ENCODE measurements at places on chromosomes 6 and 20.

GRCh38 chr20:49395183-49395582 lies 87.3 kb downstream of the KCNB1 start:
- DNase-seq: no peak

GRCh38 chr20:8476021-8476420 lies 344.0 kb downstream of the PLCB1 start:
- no peak for DNase-seq

- no peak for DNase-seq
These were observed 36.6 kb downstream of the ABHD12 start for GRCh38 chr20:25353747-25354705.

- no peak for DNase-seq
These were observed 484.2 kb downstream of the PTPRT start for GRCh38 chr20:42705550-42705949.

DNA sequence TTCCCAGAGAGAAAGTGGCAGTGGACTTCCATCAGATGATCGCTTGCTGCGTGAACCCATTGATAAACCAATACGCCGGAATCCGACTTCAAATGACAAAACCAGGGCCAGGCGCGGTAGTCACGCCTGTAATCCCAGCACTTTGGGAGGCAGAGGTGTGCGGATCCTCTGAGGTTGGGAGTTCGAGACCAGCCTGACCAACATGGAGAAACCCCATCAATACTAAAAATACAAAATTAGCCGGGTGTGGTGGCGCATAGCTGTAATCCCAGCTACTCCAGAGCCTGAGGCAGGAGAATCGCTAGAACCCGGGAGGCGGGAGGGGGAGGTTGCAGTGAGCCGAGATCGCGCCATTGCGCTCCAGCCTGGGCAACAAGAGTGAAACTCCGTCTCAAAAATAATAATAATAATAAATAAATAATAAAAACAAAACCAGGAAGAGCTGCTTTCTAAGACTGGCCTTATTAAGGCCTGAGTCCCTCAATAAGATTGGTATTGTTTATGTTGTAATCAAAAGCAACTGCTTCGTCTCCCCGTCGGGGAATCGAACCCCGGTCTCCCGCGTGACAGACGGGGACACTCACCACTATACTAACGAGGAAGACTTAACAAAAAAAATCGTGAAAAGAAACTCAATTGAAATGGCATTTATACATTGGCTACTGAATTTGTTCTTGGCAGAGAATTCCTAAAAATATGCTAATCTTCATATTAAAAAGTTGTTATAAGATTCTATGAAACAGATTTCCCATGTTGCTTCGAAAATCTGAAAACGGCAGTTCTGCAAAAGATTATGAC lies 110.2 kb upstream of the ZNF184 start:
- DNase-seq: no peak

- no peak for DNase-seq
These were observed 30.6 kb downstream of the CDYL start for GRCh38 chr6:4806791-4807190.

GRCh38 chr6:7723041-7723447 lies 2.9 kb upstream of the BMP6 start:
- peak; percentile 60 for DNase-seq

GRCh38 chr6:39821742-39822532 lies 29.8 kb downstream of the DAAM2 start:
- peak; percentile 84 for DNase-seq

DNA sequence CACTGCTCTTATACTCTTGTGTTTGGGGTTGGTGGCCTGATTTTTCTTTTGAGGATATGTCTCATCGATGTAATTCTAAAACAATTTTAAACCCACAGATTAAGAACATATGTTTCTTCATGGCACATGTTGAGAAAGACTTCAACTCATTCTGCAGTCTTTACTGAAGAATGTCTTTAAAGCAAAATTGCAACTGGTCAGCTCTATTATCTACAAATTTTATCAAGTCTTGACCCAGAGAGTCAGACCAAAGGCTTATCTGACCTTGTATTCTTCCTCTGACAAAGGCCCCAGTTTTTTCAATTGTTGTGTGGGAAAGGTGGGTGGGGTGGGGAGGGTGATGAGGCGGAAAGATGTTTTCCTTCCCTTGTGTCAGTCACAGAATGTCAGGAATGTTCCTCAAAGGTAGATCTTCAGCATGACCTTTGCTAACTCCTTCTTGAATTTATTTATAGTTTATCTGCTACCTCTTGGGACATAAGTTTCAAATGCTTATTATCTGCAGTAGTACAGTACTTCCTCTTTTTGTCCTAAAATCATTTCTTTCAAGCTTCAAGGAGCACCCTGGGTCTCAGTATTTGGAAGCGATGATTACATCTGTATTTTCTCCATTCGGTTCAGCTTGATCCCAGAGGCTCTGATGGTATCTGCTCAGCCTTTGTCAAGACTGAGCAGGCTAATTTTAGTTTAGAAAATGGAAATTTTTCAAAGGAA lies 63.2 kb upstream of the TIAM2 start:
- DNase-seq: no peak

DNA sequence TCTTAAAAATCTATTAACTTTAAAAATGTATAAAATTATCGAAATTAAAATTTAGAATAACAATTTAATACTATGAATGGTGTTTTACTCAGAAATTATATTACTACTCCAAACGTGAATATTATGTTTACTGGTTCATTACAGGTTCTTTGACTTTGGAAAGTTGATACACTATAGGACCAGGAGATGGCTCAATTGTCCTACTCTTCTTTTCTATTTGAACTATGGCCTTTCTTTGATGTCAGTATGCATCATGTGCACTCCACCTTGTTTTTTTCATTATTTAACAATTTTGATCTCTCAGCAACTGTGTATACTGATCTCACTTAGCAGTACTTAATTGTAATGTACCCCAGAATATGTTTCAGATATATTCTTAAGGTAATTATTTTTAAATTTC lies 391.5 kb upstream of the MANEA start:
- DNase-seq: no peak

- no peak for DNase-seq
These were observed 33.6 kb downstream of the COMMD7 start for GRCh38 chr20:32709632-32710121.

DNA sequence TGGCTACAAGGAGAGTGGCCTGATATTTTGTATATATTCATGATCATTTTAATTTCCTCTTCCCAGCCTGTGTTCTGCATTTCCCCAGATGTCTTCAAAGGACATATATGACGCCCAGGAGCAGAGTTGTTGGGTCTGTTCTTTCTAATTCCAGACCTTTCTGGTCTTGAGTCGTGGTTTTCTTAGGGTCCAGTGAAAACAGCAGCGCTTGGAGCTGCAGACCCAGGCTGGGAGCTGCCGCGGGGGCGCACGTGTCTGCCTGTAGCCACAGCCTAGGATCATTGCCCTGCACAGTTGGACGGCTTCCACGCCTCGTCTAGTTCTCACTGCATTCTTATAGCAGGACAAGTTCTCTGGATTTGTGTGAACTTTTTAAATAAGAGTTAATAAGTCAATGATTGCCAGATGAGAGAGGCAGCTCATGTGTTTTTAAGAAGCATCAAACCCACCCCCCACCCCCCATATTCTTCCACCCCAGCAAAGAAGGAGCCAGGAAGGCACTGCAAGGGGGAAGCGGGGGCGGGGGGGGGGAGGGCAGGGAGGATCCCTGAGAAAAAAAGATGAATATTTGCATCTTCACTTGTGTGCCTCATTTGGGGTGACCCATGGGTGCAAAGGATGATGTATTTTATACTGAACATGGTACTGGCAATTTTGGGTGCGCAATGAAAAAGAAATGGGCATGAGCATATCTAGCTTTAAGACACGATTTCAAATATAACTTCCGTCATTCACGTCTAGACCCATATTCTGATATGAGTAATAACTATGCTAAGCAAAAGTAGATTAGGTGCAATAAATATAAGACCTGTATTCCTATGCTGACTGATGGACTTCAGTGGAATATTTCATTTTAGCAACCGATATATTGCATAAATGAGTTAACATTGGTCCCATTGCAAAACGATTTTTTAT lies 160.0 kb downstream of the TBXT start:
- DNase-seq: no peak

DNA sequence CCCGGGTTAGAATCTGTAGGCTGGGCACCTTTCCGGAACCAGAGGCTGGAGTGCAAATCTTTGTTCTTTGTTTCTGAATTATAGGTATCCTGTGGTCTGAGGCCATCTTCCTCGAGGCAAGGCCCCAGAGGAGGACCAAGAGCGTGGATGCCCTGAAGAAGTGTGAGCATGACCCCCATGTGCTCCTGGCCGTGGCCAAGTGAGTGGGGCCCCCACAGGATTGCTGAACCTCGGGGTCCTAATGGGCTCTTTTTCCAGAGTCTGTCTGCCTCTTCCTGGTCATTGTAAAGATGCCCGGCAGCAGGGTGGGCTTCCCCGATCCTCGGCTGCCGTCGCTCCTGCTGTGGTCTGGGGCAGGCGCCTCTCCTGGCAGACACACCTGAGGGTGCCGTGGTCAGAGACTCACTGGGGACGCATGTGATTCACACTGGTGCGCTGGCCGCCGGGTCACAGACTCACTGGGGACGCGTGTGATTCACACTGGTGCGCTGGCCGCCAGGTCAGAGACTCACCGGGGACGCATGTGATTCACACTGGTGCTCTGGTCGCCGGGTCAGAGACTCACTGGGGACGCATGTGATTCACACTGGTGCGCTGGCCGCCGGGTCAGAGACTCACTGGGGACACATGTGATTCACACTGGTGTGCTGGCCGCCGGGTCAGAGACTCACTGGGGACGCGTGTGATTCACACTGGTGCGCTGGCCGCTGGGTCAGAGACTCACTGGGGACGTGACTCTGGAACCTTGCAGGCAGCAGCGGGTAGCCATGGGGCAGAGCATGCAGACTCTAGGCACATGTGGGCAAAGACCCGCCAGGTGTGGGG lies 6.5 kb upstream of the C20orf204 start:
- DNase-seq: no peak

GRCh38 chr6:26214803-26215584 lies 127.8 kb downstream of the HFE start:
- no peak for DNase-seq

- DNase-seq: no peak
These were observed 88.5 kb downstream of the KIZ start for GRCh38 chr20:21214431-21214830.

DNA sequence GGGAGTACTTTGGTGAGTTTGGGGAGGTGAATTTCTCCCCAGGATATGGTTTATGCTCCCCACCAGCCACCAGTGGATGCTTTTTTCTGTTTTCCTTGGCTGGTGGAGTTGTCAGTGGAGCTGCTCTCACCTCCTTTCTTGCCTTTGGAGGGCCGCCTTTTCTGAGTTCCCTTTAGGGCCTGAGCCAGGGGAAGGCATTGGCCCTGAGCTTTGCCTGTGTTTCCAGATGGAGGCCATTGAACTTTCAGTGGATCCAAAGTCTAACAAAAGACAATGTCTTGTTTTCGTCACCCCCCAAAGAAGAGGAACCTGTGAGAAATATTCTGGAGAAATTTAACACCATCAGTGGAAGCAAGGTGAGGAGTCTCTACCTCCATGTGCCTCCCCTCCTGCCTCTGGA lies 4.4 kb upstream of the TMEM14A start:
- no peak for DNase-seq

- DNase-seq: no peak
These were observed 65.6 kb downstream of the SLC2A10 start for GRCh38 chr20:46774943-46775560.

GRCh38 chr6:45664707-45665106 lies 287.0 kb upstream of the SUPT3H start:
- DNase-seq: no peak

GRCh38 chr20:52963131-52963530 lies 9.0 kb upstream of the TSHZ2 start:
- DNase-seq: no peak

DNA sequence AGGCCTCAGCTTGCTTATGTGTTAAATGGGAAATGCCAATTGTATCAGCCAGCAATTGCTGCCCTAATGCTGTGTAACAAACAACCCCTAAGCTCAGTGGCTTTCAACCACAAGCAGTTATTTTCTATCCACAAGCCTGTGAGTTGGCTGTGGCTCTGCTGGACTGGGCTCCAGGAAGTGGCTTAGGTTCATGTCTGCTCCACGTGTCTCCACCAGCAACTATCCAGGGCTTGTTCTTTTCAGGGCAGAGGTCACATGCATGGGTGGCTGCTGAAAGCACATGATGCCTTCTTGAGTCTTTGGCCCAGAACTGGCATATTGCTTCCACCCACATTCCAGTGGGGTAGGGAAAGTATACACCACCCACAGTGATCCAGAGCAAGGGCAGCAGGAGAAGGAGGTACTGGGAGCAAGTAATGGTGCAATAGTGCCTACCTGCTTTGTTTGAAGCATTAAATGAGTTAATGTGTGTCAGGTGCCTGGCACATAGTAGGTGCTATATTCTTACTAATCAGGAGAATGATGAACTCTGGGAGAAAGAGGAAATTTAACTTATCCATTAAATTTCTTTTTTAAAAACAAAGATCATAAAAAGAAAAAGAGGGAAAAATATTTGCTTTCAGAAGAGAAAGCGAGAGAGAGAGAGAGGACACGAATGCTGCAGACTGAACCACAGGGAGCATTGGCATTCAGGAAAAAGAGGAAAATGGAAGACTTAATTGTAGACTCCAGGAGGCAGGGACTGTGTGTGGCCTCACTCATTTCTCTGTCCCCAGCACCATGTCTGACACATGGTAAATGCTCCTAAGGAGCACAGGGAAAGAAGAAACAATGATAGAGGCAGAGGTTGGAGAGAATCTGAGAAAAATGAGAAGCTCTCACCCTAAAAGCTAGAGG lies 25.2 kb upstream of the RNF24 start:
- no peak for DNase-seq

GRCh38 chr6:40630051-40630450 lies 42.9 kb upstream of the LRFN2 start:
- DNase-seq: no peak

DNA sequence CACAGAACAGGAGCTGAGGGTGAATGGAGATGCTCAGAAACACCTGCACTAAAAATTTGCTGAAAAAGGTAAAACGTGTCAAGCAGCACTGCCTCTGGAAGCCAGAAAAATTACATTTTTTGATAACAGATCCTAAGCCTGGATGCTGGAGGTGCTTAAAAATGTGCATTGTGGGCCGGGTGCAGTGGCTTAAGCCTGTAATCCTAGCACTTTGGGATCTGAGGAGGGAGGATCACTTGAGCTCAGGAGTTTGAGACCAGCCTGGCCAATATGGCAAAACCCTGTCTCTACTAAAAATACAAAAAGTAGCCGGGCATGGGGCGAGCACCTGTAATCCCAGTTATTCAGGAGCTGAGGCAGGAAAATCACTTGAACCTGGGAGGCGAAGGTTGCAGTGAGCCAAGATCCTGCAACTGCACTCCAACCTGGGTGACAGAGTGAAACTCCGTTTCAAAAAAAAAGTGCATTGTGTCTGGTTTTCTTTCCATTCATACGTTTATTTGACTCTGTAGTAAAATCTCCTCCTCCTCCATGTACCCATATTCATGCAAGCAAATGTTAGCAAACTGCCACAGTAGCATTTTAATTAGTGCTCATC lies 587 bp upstream of the BTN3A1 start:
- DNase-seq: no peak
